Left lung (tissue), 14 donors: ENCODE measurements at places on chromosomes 1 and 21.
A peak's percentile ranks its signal among the peaks of the same experiment; 100 is the strongest.

GRCh38 chr1:4005431-4005830 is 105.4 kb upstream of the C1orf174 start:
- DNase-seq = no peak

DNA sequence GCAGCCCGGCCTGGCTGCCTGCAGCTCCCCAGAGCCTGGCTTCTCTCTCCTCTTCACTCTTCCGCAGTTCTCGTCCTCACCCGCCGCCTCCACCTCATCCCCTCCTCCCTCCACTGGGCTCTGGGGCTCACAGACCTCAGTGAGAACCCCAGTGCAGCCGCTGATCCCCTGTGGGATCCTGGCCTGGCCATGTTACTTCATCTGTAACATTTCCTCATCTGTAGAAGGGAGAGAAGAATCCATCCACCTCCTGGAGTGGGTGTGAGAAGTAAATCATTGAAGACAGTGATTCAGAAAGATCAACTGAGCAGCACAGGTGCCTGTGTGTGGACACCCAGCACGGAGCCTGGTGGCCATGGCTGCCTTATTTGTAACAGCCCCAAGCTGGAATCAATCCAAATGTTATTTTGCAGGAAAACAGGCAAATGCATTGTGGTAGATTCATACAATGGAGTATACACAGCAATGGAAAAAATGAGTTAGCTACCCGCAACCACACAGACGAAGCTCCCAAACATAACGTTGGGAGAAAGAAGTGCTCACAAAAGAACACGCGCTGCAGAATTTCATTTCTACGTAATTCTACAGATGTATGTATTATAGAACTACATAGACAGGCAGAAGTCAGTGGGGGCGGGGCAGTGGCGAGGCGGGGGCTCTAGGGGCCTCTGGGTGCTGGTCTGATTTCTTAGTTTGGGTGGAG is 8.7 kb downstream of the LAPTM5 start:
- DNase-seq = no peak

GRCh38 chr1:36411674-36412648 is 14.3 kb upstream of the LSM10 start:
- DNase-seq = no peak

GRCh38 chr1:24930260-24931145 is at the start of gene RUNX3:
Gene RUNX3, minus strand, starts transcription at chr1:24930276. Its CDS starts 408 bp downstream, at chr1:24929868.
- peak; percentile 94 for DNase-seq

DNA sequence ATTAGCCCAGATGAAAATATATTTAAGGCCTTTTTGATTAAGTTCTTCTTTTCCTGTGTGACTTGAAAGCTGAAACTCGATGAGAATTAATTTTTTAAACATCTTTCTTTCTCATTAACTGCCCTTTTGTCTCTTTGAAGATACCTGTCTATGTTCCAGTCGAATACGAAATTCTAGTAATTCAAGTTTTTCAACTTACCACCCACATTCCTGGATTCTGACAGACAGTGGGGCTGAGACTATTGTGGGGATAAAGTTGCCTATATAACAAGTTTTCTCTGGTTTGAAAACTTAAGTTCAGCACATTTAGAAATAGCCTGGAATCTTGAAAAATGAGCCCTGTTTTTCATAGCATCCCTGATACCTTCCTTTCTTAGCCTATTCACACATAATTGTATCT is 114.6 kb downstream of the NTNG1 start:
- no peak for DNase-seq

DNA sequence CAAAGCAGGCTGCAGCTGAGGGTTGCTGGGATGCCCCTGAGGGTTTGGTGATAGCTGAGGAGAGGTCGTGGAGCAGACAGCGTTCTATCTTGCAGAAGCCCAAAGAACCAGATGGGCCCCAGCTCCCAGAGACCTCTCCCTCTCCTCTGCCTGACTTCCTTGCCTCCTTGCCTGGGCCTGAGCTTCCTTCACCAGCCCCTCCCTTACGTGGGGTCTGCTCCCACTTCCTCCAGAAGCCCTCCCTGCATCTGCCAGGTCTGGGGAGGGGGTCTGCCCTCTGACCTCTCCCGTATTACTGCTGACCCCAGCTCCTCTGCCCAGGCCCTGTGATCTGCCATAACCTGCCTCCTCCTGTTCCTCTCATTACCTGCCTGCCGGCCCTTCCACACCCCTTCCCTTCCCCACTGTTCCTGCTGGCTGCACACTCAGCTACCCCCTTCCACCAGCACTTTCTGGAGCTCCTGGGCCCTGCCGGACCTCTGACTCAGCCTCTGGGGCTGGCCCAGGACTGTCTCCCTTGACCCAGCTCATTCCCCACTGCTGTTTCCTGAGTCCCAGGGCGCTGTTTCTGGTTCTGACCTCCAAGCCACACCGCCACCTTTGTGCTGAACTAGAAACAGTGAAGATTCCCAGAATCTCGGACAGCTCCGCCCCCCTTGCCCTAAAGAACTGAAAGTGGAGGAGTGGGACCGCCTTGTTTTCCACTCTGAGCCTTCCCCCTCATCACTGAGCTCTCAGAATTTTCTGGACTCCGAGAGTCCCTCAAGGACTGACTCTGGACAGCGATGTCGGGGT is 237.7 kb upstream of the C1orf174 start:
- no peak for DNase-seq

GRCh38 chr1:36122062-36123030 is 2.7 kb downstream of the COL8A2 start:
- no peak for DNase-seq

GRCh38 chr1:31412732-31413404 is at the start of gene SERINC2:
Gene SERINC2, plus strand, starts transcription at chr1:31413213. Its CDS starts 53 bp downstream, at chr1:31413266.
- DNase-seq = peak; percentile 85

- no peak for DNase-seq
Measured at GRCh38 chr1:150221552-150221951, 14.4 kb downstream of the ANP32E start.

- no peak for DNase-seq
Measured at GRCh38 chr1:87820668-87821334, 492.1 kb downstream of the LMO4 start.

DNA sequence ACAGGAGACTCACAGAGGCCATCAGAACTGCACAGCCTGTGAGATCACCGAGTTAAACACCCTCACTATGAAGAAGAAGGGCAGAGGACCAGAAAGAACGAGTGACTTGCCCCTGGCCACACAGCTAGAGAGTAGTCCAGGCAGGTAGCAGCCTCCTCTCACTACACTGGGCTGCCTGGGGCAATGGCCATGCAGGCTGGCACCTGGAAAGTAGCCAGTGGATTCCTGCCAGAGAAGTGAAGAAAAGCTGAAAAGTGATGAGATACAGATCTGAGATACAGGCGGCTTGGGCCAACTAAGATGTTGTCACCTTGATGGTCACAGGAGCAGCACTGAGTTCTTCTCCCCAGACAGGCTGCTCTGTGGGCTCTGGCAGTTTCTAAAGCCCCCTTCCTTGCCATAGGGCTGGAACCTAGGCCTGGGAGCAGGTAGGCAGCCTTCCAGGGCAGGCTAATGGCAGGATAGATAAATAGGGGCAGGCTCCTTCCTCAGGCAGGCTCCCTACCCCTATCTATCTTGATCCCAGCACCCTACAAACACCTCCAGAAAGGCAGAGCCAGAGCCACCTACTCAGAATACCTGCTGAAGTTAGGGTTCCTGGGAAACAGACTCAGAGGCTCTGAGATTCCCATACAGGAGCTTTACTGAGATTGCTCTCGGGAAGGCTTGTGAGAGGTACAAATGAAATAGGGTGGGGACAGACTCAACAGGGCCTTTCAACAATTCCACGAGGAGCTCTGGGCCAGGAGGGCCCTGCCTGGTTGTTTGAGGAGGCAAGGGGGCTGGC is 106.3 kb downstream of the BEND5 start:
- DNase-seq = no peak

- DNase-seq = no peak
Measured at GRCh38 chr1:89291276-89291675, 18.6 kb upstream of the GBP5 start.

DNA sequence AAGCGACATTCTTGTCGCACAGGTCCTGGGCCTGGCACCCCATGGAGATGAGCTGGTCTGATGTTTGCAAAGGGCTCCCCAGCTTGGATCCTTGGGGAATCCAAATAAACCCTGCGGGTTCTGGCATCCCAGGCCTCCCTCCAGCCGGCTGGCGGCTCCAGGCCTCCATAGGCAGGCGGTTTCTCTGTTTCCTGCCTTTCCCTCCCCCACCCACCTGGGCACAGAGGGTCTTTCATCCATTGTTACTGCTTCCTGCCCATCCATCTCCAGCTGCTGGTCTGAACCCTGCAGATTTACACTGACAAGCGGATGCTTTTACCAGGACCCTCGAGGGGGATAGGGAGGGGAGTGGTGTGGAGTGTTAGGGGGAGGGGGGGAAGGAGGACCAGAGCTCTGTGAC is 39.1 kb upstream of the ID3 start:
- DNase-seq = no peak

GRCh38 chr1:11640101-11640500 is 14.1 kb downstream of the FBXO2 start:
- DNase-seq = no peak

- DNase-seq = no peak
Measured at GRCh38 chr1:152141971-152142584, 16.9 kb downstream of the RPTN start.

- DNase-seq = no peak
Measured at GRCh38 chr1:109492779-109493178, 1.1 kb upstream of the CYB561D1 start.

DNA sequence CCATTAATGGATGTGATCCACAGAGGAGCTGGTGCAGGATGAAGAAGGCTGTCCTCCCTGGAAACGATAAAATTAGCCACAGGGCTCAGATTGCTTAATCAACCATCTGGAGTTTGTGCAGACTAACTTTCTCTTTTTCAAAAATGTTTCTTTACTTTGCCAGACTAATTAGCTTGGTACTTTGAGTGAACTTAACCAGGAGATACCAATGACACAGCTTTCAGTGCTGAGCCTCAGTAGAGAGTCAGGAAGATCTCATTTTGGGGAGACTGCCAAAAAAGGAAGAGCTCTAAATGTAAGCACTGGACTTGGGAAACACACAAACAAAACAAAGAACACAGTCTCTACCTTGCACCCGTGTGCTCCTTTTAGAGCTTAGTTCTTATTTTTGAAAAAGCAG is 248.1 kb upstream of the DEPDC1 start:
- DNase-seq = peak; percentile 32

- no peak for DNase-seq
Measured at GRCh38 chr1:94855307-94855700, 35.1 kb downstream of the SLC44A3 start.

GRCh38 chr1:75520862-75521475 is 89.9 kb downstream of the SLC44A5 start:
- no peak for DNase-seq

GRCh38 chr1:204437796-204438570 is 26.4 kb upstream of the PPP1R15B start:
- DNase-seq = no peak
